ENCODE measurements at places on chromosomes 16 and 17.
A peak's percentile ranks its signal among the peaks of the same experiment; 100 is the strongest.

DNA sequence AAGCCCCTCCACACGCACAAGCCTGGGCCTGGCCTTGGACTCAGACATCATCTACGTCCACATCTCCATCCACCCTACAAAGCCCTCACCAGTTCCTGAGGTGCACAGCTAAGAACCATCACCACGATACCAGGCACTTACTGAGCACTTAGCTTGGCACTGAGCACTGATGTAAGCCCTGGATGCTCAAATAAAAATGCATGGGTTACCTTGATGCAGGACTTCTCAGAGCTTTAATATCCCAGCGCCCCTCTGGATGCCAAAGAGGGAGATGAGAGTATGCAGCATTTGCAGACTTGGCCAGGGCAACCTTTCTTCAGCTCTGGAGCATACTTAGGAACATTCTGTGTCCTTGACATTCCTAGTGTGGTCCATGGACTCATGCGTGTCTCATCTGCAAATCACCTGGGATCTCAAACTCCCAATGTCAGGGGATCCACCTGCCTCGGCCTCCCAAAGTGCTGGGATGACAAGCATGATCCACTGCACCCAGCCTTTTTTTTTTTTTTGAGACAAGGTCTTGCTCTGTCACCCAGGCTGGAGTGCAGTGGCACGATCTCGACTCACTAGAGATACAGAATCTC, 69.8 kb downstream of the RAB11FIP4 start:
- DNase-seq, result no peak

DNA sequence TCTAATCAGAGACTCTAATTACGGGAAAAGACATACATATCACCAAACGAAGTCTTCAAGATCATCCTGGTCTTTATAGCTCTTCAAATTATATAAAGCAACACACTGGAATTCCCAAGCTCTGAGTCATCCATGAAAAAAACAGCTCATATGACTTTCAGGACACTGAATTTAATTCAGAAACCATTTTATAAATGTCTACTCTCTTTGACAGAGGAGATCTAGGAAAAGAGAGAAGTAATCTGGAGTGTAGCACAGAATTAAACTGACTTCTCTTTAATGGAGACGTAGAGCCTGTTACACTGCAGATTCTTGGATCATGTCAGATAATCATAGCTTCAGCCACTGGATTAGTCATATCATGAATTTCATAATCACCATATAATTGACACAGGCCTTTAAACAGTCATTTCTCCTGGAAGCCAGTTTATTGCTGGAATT, 86.8 kb upstream of the WSB1 start:
- no peak for DNase-seq

DNA sequence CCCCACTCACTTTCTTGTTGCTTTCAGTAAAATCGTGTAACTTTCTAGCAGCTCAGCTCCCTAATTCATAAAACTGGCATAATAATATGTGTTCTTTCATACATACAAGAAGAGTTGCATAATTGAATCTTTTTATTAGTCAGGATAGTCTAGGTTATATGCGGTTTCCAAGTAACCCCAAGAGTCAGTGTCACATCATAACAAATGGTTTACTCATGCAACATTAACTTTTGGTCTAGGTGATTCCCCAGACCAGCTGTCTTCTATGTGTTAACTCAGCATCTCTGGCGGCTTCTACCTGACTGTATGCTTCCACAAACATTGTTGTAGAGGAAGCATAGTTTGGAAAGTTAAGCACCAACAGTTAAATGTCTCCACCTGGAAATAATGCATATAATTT, 1000.4 kb downstream of the CDH11 start:
- DNase-seq, result no peak

DNA sequence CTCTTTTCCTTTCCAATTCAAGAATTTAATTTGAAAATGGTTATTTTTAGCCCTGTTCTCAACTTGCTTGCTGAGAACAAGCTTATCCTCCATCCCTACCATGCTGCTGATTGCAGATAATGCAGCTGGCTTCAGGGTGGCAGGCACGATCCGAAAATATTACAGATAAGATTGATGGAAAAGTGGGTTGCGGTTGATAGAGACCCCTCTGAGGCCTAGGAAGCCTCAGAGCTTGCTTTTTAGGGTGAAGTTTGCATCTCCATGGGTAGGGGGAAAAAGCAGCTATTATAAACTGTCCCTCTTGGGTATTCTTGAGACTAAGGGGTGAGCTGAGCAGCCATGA, 116.5 kb upstream of the GOT2 start:
- DNase-seq, result no peak

- DNase-seq, result no peak
Measured at GRCh38 chr16:86651823-86652222, 73.5 kb downstream of the FOXL1 start.

DNA sequence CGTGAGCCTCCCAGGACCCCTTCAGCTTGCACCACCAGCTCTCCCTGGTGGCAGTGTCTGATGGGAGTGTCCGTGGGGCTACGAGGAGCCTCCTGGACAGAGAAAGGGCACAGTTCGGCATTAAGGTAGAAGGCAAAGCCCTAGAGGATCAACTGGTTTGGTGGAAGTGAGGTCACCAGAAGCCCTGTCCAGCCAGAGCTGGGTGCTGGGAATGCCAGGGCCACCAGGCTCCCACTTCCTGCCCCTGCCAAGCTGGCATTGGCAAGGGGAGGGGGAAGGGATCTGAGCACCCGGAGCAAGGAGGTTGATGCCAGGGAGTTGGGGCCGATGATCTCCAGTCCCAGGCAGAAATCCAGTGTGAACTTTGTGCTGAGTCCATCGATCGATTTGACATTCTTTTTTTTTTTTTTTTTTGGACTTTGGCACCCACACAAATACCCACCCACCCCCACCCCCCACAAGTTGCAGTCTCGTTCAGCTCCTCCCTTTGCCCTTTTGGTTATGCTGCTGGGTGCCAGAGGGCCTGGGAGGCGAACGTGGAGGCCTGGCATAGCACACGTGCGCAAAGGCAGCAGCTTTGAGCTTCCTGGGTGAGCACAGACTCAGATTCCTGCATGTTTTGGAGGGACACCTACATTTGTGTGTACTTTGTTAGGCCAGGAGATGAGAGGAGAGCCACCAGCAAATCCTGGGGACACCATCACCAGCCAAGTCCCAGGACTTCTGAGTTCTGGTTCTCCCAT, 2.1 kb downstream of the NHERF1 start:
- DNase-seq, result no peak

GRCh38 chr16:30561089-30561816, 3.1 kb upstream of the ZNF764 start:
- DNase-seq, result no peak

- no peak for DNase-seq
Measured at GRCh38 chr17:45314741-45315647, 1.8 kb downstream of the MAP3K14 start.

DNA sequence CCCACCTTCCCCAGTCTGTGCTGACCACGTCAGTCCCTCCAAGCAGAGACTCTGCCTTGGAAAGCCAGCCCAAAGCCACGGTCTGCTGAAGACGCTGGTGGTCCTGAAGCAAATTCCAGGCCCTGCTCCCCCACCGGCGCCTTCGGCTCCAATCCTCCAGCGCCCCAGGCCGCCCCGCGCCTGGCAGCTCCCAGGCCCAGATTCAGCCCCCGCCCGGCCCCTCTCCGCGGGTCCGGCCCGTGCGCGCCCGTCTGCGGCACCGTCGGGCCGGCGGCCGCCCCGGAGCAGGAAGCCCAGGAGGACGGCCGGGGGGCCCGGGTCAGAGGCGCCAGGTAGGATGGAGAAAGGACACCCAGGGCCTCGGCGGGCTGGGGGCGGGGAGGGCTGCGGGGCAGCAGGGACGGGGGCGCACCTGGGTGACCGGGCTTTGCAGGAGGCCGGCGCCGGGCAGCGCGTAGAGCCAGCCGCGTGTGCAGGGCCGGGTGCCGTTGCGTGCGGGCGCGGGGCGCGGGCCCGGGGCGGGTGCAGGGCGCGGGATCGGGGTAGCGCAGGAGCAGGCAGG, 594 bp upstream of the SLC22A31 start:
- DNase-seq, result no peak

DNA sequence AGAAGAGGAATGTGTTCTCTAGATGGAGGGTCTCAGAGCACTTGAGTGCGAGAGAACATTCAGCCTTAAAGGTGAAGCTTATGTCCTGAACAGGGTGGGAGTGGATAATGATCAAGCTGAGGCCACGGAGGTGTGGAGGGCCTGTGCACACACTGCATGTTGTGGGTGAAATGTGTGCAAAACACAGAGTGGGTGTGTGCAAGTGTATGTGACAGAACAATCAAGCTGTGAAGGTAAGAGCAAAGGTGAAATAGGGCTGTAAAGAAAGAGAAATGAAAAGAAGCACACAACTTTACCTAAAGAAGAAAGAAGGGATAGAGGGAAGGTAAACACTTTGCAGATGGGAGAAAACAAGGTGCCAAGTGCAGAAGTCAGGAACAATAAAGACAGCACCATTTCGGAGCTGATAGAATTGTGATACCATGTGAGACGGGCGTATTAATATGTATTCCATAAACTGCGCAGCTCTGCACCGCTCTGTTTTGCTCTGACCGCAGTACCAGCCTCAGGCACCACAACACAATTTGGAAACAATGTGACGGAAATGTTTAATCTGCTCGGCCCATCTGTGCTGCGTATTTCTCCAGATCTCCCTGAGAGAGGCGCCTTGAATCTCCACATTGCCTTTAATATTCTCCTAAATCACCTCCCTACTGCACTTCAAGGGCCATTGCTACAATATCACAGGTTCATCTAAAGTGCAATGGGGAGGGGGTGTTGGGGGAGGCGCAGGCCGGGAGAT, 40.6 kb downstream of the SNX11 start:
- no peak for DNase-seq

DNA sequence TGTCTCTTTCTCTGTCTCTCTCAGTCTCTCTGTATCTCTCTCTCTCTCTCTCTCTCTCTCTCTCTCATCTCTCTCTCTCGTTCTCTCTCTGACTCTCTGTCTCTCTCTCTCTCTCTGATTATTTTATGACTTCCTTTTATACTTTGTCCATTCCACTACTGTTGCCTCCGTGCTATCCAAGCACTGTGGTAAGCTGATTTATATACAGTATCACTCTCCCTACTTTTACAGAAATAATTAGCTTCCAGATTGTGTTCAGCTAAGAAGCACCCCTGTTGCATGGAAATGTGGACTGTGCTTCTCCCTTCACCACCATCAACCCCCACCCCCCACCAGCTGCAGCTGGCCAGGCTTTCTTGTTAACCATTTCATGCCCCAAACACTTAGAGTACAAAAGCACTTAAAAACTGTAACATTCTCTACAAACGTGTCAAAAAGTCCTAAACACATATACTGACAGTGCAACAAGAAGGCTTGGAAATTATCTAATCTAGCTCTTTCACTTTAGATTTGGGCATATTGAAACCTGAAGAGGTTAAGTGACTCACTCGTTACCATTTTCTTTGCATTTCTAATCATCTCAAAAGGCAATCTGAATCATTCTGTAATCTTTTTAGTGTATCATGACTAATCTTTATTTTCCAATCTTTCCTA, 11.6 kb upstream of the TMEM100 start:
- no peak for DNase-seq

DNA sequence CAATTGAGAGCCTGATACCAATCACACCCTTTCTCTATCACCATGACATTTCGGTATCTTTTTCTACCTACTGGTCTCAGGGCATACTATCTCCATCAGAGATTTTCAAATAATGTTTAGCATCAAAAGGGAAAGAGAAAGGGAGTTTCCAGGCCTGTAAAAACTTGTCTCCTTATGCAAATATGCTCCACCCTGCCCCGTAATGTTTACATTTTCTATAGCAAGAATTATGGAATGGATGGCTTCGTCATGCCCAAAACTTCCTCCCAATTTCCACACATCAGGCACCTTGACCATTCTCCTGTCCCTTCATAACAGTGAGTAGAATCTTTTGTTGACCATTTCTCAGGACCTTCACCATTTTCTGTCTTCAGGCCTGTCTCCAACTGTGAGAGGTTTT, 30.9 kb upstream of the HLF start:
- DNase-seq, result no peak

GRCh38 chr17:77693776-77694175, 264.7 kb upstream of the TNRC6C start:
- peak; percentile 61 for DNase-seq

DNA sequence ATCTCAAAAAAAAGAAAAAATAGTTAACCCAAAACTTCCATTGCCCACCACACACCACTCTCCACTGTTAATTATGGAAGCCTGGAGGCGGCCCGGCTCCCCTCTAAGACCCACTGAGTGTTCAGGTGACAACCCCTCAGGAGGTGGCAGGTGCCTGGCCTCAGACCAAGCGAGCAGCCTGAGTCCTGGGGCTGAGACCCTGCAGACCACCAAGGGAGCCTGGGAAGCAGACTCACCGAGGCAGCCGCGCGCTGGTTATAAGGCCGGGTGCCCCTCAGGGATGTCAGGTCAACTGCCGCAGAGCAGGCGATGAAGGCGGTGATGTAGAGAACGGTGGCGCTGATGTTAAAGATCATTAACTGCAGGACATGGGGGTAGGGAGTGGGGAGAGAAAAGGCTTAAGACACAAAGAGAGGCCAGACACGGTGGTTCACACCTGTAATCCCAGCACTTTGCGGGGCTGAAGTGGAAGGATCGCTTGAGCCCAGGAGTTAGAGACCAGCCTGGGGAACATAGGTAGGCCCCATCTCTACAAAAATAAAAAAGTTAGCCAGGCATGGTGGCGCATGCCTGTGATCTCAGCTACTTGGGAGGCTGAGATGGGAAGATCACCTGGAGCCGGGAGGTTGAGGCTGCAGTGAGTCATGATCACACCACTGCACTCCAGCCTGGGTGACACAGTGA, 13.3 kb downstream of the ARL2BP start:
- DNase-seq, result no peak

DNA sequence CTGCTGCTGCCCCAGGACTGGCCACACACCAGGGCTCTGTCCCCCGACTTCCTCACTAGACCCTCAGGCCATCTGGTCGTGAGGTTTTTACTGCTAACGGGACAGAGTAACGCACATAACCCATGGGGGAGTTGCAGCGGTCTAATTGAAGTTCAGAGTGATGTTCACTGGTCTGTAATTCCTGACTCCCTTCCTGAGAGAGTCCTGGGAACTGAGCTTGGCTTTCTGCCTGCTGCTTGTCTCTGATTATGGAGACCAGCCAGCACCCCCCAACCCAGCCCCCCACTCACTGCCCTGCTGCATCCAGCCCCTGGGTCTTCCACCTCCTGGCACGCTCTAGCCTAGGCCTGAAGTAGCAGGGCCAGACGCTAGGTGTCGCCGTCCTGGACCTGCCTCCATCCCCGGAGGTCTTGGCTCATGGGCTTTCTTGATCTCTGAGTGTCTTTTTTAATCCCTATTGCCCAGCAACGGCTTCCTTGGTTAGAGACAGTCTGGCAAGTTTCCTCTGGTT, 192.9 kb downstream of the CCDC182 start:
- DNase-seq, result no peak

GRCh38 chr17:50100921-50101345, 5.8 kb downstream of the PDK2 start:
- DNase-seq, result no peak

Data from vagina (tissue), 2 donors.